Tongue (tissue), 3 donors: ENCODE measurements at places on chromosomes 16 and 17.
A peak's percentile ranks its signal among the peaks of the same experiment; 100 is the strongest.

- peak; percentile 94 for DNase-seq
Measured at GRCh38 chr17:44269535-44270240, 1.8 kb upstream of the SLC4A1 start.

DNA sequence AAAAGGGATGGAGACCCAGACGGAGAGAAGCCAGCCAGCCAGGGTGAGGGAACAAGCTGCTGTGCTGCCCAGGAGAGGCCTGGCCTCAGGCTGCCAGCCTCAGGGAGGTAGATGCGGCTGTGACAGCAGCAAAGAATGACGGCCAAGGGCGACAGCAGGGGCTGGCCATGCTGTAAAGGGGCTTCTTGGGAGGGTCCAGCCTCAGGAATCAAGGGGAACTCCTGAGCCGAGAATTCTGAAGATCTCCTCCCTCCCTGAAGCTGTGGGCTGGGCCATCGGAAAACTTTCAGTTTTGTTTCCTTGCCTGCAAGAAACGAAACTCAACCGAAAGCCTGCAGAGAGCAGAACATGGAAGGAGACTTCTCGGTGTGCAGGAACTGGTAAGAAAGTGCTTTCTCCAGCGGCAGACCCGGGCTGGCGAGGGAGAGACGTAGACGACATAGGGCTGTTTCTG lies at the start of gene XAF1:
Gene XAF1 (plus strand): TSS at position 316 of the 454 bp plus-strand sequence. CDS start 33 bp downstream, at position 349.
- DNase-seq, result peak; percentile 57

- DNase-seq, result no peak
Measured at GRCh38 chr17:71032746-71033273, 863.5 kb downstream of the KCNJ2 start.

- DNase-seq, result no peak
Measured at GRCh38 chr17:21029515-21029914, 13.3 kb downstream of the USP22 start.

DNA sequence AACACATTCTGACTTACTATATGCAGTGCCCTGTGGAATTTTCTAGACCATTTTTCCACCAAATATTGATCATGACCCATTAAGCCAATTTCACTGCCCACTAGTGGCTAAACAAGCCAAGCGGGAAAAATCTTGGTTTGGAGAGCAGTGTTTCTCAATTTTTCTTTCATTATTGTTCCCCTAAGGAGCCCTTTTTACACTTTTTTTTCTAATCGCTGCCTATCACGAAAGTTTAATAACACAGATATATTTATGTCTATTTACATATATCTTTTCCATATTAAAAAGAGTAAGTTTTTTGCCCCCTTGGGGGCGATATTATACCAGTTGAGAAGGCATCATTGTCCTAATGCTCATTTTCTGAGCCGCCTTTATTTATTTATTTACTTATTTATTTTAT lies 10.8 kb upstream of the TLCD3B start:
- DNase-seq, result peak; percentile 72

GRCh38 chr17:77489893-77490255 lies 349.1 kb downstream of the SEC14L1 start:
- DNase-seq, result peak; percentile 94

GRCh38 chr17:50133028-50133768 lies 3.2 kb upstream of the SAMD14 start:
- no peak for DNase-seq

GRCh38 chr17:27209316-27209715 lies 84.6 kb upstream of the WSB1 start:
- DNase-seq, result no peak

GRCh38 chr17:65774787-65775186 lies 213.3 kb upstream of the AXIN2 start:
- DNase-seq, result no peak

GRCh38 chr17:67624886-67625656 lies 92.7 kb upstream of the NOL11 start:
- no peak for DNase-seq

DNA sequence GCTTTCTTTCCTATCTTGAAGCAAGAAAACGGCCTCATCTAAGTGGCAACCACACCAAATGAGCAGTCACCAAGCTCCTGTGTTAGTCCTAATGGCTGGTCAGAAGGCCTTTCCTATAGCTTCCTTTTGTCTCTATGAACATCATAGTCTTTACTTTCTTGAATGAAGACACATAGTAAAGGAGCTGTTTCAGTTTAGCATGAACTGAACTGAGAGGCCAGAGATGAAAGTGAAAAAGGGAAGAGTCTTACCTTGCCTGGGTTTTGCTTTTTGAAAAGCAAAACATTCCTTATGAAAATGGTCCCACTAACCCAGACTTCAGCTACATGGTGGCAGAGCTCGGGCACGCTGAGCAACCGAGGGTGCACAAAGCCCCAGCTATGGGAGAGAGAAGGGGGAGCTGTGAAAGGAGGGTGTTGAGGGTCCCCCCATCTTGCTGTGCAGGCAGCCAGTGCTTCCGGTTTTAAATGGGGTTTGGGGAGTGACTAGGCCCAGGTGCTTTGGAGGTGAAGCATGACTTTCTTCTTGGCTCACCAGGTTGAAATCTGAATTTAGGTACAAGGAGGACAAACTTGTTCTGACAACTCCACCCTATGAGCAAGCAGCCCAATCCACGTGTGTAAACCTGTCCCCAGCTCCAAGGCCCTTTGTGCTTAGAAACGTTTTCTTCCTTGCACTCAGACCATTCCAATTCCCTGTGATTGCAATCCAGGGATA lies 9.1 kb upstream of the PSMC3IP start:
- DNase-seq, result peak; percentile 46

DNA sequence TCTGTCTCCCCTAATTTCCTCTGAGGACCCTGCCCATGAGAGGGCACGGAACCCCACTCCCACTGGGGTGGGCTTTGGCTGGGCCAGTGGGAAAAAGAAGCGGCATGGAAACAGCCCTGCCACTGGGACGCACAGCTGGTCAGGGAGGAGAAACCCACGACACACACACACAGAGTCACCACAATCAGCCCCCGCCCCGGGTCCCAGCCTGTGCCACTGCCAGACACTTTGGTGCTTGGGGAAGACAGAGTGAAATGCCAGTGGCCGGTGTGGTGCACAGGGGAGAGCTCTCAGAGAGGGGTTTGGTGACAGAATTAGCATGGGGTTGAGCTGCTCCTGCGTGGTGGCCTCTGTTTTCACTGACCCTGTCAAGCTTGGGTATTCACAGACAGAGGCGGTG lies 30.7 kb upstream of the RNPS1 start:
- DNase-seq, result no peak

- DNase-seq, result no peak
Measured at GRCh38 chr16:56212144-56212543, 20.9 kb downstream of the GNAO1 start.

- peak; percentile 69 for DNase-seq
Measured at GRCh38 chr16:78796221-78796866, 696.9 kb downstream of the WWOX start.

GRCh38 chr17:49966767-49967166 lies 2.2 kb upstream of the DLX4 start:
- no peak for DNase-seq

GRCh38 chr17:45093444-45094110 lies 32.5 kb downstream of the NMT1 start:
- peak; percentile 42 for DNase-seq

- DNase-seq, result no peak
Measured at GRCh38 chr17:76307299-76307965, 644 bp downstream of the QRICH2 start.

DNA sequence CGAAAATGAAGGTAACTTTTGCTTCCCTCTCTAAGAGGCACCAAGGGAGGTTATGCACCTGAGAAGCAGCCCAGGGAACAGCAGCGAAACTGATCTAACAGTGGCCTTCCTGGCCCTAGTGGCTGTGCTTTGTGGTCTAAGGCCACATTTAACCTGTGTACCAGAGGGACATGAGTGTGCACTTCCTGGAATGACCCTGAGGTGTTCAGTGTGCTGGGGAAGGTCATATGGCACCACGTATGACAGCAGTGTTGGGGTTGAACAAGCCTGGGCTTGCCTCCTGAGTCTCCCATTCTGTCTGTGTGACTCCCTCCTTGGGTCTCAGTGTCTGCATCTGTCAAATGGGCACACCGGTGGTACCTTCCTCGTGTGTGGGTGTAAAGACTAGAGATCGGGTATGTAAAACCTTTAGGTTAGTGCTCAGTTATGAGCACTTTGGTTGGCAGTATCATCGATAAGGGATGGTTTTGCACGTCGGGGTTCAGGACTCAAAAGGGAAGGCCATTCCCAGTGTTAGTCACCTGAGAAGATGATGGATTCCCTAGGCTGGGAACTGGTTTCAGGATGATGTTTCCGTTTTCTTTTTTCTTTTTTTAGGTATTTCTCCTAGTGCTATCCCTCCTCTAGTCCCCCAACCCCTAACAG lies 31.9 kb downstream of the PLCG2 start:
- no peak for DNase-seq

- peak; percentile 80 for DNase-seq
Measured at GRCh38 chr17:3012926-3013581, 50.4 kb downstream of the OR1D5 start.

GRCh38 chr17:71970312-71970711 lies 150.5 kb upstream of the SOX9 start:
- no peak for DNase-seq

DNA sequence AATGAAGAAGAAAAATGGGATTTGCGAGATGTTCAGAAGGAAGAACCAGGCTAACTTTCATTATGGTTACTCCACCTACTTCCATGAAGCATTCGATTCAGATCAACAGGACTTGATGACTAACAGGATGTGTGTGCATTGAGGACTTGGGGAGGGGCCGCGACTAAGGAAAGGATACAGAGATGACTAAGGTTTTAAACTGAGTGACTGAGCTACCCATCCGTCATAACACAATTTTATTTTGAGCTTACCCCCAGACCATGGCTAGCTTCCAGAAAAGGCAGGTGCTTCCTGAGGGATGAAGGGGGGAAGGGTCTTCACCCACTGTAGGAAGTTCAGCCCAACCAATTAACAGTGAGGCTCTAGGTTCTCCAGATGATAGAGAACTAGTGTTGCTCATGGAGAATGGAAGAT lies 2.5 kb upstream of the CDYL2 start:
- DNase-seq, result no peak

GRCh38 chr16:49620869-49621240 lies 235.1 kb downstream of the ZNF423 start:
- DNase-seq, result no peak

GRCh38 chr17:75335315-75335714 lies 46.1 kb upstream of the SLC25A19 start:
- DNase-seq, result no peak

DNA sequence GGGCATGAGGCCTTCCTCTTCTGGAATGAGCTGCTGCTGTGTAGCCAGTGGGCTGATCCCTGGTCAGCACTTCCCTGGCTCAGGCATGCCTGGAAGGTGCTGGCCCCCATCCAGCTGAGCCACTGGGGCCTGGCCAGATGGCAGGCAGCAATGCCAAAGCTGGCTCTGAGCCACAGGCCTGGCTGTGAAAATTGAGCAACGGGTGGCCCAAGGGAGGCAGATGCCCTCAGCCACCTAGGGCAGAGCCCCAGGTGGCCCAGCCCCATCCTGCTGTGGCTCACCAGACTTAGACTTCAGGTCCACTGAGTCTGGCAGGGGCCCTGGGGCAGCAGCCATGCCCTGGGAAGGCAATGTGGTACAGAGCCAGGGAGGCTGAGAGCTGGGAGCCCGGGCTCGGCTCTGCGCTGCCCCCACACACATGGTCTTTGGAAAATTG lies 8.5 kb upstream of the CRHR1 start:
- DNase-seq, result no peak

- no peak for DNase-seq
Measured at GRCh38 chr17:18988546-18989173, 15.9 kb downstream of the FAM83G start.

DNA sequence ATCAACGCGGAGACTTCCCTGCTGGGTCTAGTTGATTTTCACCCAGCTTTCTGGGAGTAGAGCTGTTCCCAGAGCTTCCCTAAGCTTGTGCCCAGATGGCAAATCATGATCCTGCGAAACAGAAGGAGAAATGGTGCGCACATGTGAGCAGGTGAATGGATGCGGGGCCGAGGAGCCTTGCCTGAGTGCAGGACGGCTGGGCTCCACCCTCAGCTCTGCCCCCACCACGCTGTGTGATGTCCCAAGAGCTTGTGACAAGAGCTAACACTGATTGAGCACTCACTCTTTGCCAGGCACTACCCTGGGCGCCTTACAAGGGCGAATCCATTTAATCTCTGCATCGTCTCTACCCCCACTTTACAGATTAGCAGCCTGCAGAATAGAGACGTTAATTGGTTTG lies 162.7 kb upstream of the RPL38 start:
- no peak for DNase-seq

DNA sequence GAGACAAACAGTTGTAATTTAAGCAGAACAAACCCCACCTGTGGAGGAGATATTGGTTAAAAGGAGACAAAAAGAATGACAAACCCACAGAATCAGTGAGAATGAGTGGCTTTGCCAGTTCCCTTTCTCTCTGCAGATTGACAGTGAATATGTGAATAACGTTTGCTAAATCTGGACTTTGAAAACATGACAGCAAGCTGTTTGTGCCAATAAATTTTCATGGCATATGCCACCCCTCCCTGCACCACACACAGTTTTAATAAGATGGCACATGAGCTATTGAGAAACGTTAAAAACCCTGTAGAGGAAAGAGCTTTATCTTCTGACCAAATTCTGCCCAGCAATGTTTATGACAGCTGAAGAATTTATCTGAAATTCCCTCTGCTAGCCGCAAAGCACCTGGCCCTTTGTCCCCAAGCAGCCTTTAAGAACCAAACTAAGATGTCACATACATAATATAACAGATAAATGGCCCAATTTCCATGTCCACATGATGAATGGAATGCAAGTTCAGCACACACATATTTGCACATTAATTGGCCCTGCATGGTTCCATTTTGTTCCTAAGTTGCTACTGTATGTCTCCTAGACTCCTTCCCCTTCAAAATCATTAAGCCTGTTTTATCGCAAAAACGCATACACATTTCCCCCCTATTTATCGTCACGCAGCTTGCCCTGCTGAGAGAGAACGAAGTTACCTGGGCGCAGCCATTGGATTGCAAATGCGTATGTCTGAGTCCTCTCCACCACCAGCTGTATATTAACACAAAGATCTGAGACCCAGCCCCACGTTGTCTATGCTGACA lies 773.5 kb upstream of the EEF2KMT start:
- no peak for DNase-seq

- no peak for DNase-seq
Measured at GRCh38 chr16:4366016-4366415, 5.6 kb upstream of the VASN start.

DNA sequence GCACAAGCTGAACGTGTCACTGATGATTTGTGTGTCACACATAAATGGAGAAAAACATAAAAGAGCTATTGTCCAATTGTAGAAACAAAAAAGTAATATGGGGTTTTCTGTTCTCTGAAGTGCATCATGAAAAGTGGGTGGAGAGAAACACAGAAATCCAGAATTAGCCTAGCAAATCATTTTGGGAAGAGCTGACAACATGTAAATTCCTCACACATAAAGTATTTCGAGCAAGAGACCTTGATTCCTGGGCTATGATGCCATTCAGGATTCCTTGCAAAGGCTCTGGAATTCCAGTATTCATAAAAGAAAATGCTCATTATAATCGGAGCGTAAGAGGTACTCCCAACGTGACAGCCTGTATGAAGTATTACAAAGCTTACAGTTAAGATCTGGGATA lies 1.1 kb downstream of the DCUN1D3 start:
- peak; percentile 48 for DNase-seq
